ENCODE measurements at places on chromosomes 7 and 10.

DNA sequence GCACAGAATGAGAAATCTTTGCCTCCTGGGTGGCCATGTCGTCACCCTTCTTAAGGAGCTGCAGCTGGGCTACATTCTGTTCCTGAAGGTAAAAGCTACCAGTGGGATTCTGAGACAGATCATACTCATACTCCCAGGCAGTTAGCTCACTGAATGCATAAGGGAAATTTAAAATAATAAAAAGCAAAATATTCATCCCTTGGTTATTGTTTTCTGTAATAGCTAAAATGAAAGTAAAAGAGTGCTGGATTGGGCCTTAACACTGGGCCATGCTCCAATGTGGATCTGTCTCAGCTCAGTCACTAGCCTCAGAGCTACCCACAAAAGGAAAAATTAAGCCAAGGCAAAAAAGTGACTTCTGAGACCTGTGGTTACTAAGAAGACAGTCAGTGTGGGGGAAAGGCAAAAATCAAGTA, 8.9 kb upstream of the DYNC2I1 start:
- no peak for DNase-seq

DNA sequence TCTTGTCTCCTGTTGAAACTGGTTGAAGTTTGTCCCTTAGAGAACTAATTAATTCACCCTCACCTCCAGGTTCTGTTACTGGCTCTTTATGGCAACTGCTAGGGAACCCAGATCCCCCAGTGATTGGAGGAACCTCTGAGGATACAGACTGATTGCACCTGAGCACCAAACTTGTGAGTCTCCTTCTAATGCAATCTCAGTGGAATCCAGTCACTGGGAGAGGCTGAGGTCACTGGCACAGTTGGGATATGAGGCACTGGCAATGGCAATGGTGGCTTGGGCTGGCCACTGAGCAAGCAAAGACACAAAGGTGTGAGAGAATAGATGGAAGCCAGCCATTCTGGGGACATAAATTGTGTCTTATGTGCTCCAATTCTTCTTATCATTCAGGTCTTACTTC, 5.3 kb upstream of the DGKI start:
- DNase-seq, result no peak

GRCh38 chr10:17665747-17666146, 21.8 kb downstream of the STAM start:
- DNase-seq, result no peak

DNA sequence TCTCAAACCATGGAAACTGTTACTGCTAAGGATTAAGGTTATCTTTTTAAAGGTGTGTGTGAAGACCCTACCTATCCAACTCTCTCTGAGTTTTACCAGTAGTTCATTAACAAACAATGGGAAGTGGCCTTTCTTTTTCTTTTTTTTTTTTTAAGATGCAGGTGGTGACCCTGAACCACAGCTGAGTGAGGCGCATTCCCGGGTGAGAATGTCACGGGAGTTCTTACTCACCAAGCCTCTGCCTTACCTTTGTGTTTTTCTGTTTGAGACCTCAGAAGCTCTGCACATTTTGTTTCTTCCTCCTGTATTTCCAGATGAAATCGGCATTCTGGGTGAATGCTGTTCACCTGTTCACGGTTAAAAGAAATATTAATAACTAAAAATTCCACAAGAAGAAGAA, 2.5 kb downstream of the VIPR2 start:
- DNase-seq, result no peak

DNA sequence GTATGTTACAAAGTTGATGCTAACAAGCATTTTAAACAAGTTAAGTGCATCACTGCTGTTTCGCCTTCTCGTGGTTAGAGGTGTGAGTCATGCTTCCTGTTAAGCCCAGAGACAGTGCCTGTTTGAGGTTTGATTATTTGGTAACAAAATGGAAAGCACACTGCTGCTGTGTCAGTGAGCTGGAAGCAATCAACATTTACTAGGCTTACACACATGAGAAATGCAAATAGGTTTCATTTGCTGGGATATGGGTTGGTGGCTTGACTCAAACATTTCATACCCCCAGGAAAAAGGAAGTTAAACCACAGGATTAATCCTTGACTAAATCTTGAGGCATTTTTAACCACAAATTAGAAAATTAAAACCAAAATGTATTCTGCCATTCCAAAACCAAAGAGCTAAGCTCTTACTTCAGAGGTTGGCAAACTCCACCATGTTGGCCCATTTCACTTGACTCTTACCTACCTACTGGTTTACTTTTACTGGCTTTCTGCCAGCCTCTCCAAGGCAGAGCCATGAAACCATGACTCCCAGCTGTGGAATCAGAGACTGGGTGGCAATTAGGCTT, 139.2 kb downstream of the ETV1 start:
- peak; percentile 33 for DNase-seq

GRCh38 chr7:72003236-72003635, 408.9 kb downstream of the CALN1 start:
- DNase-seq, result no peak

DNA sequence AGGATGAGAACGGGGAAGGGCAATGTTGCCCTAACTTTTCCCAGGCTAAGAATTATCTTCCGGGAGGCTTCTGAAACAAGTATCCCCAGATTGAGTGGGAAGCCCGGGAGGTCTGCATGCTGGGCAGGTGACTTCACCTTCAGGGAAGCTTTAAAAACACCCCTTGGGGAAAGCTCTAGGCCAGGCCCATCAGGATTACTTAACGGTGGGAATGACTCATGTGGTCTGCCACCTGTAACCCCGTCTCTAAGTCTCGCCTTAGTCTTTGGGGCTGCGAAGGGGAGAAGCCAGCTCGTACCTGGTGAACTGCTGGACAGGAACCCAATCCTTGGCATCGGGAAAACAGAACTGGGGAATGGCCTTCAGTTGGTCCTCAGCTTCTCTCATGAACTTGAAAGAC, 80.1 kb upstream of the MKRN1 start:
- DNase-seq, result no peak

GRCh38 chr10:129511758-129512157, 44.7 kb downstream of the MGMT start:
- DNase-seq, result no peak

- DNase-seq, result no peak
Observed at GRCh38 chr7:92460109-92460508, 12.8 kb downstream of the GATAD1 start.

DNA sequence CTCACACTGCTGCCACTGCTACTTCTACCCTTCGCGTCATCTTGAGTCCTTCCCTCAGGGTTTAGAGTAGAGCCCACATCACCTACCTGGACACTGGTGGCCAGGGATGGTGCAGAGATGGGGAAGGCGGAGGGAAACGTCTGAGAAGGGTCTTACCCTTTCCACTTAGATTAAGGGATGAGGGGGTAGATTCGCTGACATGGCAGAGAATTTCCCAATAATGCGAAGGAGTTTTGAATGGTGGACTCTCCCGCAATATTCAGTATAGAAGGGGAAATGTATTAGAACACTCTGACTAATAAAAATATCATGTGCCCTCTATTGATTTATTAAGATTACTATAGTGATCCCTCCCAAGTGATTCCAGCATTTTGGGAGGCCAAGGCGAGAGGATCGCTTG, 209.5 kb upstream of the KIAA1217 start:
- no peak for DNase-seq

- DNase-seq, result no peak
Observed at GRCh38 chr10:130615457-130615856, 479.3 kb downstream of the GLRX3 start.

DNA sequence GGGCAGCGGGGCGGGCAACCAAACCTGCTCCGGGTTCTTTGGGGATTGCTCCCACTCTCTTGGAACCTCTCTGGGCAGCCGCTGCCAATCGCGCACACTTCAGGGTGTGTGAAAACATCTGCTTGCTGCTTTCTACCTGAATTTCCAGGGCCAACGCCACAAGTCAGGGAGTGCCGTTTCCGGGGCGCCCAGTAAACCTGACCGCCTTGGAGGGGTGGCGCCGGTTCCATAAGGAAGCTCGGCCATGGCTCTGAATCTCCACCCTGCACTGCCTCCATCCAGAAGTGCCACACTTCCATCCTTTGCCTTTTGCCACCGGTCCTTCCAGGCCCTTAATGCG, 679 bp upstream of the AFAP1L2 start:
- no peak for DNase-seq

GRCh38 chr10:17229717-17229966, 1.6 kb downstream of the VIM start:
- no peak for DNase-seq

Measured in activated T-cell treated with anti-CD3 and anti-CD28 coated beads for 24 hours (primary cell).